ENCODE measurements at places on chromosomes 4 and X. TPM values are rescaled to one million over a fixed set of nuclear protein-coding genes. Genes with fewer than 3 reads are reported as not detected.
A peak's percentile ranks its signal among the peaks of the same experiment; 100 is the strongest.

DNA sequence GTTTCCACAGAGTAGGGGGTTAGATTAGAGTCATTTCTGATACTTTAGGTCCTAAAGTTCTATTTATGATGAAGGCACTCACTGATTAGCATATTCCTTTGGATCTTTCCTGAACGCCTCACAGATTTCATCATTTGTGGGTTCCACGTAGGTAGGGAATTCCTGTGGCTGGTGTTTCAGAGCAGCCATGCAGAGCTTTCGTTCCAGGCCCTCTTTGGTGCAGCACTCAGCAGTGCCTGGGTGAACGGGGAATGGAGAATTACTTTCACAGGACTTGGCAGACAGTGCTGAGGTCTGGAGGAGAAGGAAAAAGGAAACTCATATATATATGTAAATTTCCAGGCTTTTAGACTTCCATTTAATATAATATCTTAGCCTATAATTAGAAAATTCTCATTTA lies 18.5 kb downstream of the GC start:
- DNase-seq, result no peak

The NPY5R gene
- not detected for total RNA-seq

DNA sequence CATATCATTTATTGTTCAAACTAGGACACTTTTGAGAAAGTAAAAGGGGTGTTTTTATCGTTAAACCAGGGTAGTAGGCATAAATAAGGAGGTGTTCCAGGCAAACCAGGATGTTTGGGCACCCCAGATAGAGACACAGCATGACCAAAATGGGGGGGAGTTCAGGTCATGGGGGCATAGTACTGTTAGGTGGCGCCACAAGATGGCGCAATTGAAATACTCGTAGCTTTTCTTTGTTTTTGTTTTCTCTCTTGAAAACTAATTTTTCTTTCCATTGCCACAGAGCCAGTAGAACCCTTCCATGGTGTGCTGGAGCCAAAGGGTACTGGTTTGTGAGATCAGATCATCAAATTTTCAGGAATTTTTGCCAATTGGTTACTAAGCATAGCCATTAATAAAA lies 283.4 kb downstream of the BCOR start:
- DNase-seq, result no peak

The LEF1 gene
- not detected for total RNA-seq

GRCh38 chr4:183506389-183506735 lies 1.5 kb downstream of the ING2 start:
- DNase-seq, result no peak

- no peak for DNase-seq
Observed at GRCh38 chr4:77047037-77047436, 28.8 kb downstream of the CCNI start.

DNA sequence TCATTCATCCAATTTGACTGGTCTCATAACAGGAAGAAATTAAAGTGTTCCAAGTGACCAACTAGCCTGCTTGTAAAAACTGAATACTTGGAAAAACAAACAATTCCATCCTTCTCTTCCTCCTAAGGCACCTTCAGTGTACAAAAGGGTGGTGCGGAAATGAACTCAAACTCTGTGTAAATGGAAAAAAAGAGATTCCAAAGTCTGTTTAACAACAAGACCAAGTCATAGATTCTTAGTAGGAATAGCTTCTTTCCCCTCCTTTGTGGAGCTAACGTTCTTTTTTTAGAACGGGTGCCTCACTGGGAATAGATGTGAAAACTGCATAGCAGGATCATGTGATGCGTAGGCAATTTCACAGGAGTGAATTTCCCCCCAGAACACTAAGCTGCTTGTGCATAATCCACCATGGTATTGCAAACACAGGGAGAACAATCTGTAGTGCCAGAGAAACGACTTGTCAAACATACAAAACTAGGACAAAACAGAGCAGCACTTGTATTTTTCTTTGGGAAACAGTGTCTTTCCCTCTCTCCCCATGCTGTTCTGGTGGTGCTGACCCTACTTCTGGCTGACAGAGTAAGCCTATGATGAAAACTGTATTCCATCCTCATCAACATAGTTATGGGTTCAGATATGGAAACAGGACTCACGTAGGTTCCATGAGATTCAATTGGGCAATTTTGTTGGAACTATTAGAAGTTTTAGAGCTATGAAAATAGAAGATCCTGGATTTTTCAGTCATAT lies 13.2 kb upstream of the SOD3 start:
- no peak for DNase-seq

GRCh38 chr4:71187404-71188155 lies 151.2 kb upstream of the SLC4A4 start:
- peak; percentile 33 for DNase-seq

The CCDC110 gene
- total RNA-seq, result under 0.01 TPM

DNA sequence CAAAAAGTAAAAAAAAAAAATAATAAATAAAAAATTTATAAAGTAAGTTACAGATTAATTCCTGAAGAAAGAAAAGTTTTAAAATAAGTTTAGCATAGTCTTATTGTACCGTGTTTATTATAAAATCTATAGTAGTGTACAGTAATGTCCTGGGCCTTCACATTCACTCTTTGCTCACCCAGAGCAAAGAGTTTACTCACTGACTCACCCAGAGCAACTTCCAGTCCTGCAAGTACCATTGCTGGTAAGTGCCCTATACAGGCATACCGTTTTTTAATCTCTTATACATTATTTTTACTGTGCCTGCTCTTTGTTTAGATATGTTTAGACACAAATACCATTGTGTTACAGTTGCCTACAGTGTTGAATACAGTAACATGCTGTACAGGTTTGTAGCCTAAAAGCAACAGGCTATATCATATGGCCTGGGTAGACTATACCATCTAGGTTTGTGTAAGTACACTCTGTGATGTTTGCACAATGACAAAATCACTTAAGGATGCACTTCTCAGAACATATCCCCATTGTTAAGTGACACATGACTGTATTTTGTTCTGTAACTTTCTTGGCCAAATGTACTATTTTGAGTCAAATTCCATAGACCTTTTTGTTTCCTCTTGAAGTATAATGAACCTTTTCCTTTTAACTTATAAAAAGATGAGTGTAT lies 199.0 kb upstream of the NUDT6 start:
- DNase-seq, result peak; percentile 81

DNA sequence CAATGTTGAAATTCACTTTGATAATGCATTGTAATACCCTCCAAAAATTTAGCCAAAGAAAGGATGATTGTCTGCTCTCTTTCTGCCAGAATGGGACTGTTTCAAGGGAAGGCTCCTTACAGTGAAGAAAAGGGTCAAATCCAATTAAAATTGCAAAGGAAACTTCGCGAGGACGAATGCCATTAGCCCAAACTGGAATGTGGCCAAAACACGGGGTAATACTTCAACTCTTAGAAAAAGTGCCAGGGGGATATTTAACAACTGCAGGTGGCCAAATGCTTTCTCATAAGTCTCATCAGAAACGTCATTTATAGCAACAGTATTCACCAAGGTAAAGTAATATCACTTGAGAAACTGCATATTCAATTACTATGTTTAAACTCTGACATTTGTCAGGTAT lies 29.0 kb downstream of the NKX3-2 start:
- no peak for DNase-seq

The UCP1 gene
- not detected for total RNA-seq

DNA sequence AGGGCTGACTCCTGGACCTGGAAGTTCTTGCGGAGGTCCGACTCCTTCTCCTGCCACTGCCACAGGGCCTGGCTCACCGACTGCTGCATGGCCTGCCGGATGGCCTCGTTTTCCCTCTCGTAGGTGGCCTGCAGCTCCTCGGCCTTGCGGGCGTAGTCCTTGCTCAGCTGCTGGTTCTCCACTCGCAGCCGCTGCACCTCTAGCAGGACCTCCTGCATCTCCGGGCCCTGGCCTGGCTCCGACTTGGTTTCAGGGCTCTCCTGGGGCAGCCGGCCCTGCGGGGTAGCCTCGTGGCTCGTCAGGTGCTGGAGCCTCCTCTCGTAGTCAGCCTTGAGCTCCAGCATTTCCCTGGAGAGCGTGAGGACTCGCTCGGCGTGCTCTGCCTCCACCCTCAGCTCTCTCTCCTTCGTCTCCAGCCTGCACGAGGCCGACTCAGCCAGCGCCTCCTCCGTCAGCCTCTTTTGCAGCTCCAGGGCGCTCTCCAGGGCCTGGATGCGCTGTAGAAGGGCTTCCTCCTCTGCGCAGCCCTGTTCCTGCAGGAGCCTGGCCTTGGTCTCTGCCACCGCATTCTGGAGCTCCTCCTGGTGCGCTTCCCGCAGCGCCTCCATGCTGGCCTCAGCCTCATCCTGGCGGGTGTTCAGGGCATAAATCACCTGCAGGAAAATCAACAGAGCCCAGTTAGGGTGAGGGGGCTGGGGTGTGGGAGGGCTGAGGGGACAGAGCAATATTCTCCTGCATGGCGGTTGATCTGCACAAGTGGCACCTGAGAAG lies 72.2 kb downstream of the FAM184B start:
- DNase-seq, result no peak

DNA sequence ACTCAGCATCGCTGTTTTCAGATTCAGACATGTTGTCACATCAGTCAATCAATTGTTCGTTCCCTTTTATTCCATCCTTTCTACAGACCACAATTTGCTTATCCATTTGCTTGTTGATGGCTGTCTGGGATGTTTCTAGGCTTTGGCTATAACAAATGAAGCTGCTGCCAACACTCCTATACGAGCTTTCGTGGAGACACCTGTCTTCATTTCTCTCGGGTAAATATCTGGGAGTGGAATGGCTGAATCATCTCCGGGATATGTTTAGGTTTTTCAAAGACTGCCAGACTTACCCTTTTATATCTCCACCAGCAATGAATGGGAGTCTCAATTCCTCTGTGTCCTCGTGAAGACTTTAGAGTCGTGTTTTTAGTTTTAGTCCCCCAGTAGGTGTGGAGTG lies 118.9 kb downstream of the SORCS2 start:
- no peak for DNase-seq

The AGA gene
- total RNA-seq, result 71.3 TPM

GRCh38 chr4:569958-570667 lies 6.0 kb downstream of the TMEM271 start:
- DNase-seq, result no peak

GRCh38 chr4:136687118-136687517 lies 845.2 kb downstream of the PCDH18 start:
- no peak for DNase-seq

GRCh38 chrX:19791562-19791961 lies 95.8 kb downstream of the SH3KBP1 start:
- peak; percentile 11 for DNase-seq

GRCh38 chr4:82560853-82561785 lies 669 bp downstream of the TMEM150C start:
- no peak for DNase-seq

The PCSK1N gene
- total RNA-seq, result 0.26 TPM

GRCh38 chrX:107721318-107721717 lies 54.3 kb downstream of the TSC22D3 start:
- no peak for DNase-seq

DNA sequence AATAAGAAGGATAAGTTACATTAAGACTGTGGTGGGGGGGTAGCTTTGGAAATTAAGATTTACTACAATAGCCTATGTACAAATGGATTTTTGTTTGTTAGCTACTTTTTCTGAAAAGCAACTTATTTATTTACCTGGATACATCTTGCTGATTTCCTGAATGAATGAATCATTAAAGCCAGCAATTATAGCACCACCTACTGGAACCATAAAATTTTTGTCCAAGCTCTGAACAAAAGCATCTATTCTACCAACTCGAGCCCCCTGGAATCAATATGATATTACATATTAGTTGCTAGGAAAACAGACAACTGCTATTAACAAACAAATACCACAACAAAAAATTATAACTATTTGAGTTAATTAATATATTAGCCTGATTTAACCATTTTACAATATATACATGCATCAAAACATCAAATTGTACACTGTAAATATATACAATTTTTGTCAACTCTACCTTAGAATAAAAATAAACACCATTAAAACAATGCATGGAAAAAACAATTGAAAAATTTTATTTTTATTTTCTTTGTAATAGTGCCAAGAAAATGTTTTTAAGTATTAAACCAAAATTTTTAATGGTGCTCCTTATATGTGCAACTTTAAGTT lies 15.3 kb downstream of the SEPSECS start:
- DNase-seq, result peak; percentile 58

The CLNK gene
- total RNA-seq, result not detected

- peak; percentile 65 for DNase-seq
Observed at GRCh38 chr4:38062088-38062775, 102.0 kb downstream of the PTTG2 start.

GRCh38 chr4:123676890-123677229 lies 280.3 kb downstream of the SPRY1 start:
- peak; percentile 43 for DNase-seq

The TMEM154 gene
- total RNA-seq, result 22.4 TPM

The HMX1 gene
- not detected for total RNA-seq

The GAGE12H gene
- not detected for total RNA-seq

- no peak for DNase-seq
Observed at GRCh38 chr4:58499182-58499581, 1389.0 kb upstream of the IGFBP7 start.

DNA sequence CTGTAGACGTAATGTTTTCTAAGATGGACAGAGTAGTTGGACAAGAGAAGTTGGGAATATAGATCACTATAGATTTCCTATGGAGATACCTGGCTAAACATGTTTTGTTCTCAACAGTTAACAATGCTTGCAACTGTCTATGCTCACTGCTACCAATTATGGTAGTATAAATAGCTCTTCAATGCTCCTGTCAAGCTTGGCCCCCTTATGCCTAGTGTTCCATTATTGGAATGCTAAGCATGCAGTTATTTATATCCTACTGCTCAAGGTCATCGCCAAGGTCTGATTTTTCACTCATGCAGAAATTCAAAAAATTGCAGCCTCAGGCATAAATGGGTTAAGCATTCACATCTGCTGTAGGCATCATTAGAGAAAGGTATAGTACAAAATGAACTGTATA lies 519.0 kb downstream of the IL15 start:
- DNase-seq, result no peak

- DNase-seq, result no peak
Observed at GRCh38 chrX:106863697-106864096, 39.4 kb downstream of the RIPPLY1 start.
